ENCODE measurements at places on chromosomes 4 and X.

DNA sequence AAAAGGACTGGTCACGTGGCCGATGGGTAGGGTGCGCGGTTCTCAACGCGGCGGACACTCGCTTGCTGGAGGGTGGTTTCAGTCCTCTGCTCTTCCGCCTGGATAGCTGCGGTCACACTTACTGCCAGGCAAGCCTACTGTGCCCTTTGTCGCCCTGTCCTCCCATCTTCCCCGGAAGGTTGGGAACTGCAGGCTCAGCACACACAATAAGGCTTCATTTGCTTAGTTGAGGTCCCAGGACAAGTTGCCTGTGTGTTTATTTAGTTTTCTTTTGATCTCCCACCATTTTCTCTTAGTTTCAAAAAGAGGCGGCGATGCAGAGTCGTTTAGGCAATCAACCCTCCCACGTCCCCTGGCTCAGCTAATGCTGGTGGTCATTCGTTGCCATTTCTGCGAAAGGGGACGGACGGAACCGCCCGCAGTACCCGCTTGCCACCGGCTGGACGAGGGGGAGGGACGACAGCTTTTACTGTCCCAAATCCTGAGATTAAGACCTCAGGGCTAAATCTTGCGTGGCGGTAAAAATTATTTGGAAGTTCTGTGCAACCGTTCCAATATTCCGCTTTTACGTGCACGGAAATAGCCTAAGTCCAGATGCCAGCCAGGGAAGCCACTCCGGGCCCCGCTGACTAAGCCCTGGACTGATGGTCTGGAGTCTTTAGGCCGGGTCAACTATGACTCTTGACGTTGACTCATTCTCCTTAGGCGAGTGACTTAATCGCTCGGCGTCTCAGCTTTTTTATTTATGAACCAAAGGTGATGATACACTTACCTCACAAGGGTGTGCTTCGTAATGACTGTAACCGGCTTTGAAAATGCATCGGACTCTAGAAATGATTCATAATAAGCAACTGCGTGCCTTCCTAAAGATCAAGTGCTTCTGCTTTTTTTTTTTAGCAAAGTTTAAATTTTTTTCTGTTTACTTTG, 671 bp upstream of the EIF4E start:
- DNase-seq, result peak; percentile 78

- DNase-seq, result peak; percentile 50
These were observed 33.2 kb upstream of the MID1IP1 start for GRCh38 chrX:38768079-38768478.

GRCh38 chrX:38220024-38220414, 652 bp downstream of the SRPX start:
- DNase-seq, result peak; percentile 73

DNA sequence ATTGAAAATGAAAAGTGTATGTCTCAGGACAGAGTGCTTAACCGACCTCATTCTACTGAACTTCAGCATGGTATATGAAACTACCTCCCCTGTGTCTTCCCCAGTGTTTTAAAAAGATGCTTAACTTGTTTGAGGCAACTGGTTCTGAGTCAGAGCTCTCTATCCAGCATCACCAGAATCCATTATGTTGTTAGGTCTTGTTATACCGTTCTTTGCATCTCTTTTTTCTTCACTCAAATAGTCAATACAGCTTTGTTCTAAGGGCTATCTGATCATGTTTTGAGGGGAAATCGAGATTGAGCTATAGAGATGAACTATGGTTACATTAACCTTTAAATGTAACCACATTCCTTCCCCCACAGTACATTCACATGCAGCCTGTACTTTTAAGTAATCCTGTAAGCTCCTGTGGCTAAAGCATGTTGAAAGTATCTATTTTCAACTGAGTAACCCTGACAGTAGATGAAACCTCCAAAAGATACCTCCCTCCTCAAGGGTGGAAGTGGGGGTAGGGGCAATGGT, 514.4 kb downstream of the RPA4 start:
- DNase-seq, result no peak

- DNase-seq, result no peak
These were observed 36.1 kb downstream of the ZCCHC13 start for GRCh38 chrX:74340051-74340450.

DNA sequence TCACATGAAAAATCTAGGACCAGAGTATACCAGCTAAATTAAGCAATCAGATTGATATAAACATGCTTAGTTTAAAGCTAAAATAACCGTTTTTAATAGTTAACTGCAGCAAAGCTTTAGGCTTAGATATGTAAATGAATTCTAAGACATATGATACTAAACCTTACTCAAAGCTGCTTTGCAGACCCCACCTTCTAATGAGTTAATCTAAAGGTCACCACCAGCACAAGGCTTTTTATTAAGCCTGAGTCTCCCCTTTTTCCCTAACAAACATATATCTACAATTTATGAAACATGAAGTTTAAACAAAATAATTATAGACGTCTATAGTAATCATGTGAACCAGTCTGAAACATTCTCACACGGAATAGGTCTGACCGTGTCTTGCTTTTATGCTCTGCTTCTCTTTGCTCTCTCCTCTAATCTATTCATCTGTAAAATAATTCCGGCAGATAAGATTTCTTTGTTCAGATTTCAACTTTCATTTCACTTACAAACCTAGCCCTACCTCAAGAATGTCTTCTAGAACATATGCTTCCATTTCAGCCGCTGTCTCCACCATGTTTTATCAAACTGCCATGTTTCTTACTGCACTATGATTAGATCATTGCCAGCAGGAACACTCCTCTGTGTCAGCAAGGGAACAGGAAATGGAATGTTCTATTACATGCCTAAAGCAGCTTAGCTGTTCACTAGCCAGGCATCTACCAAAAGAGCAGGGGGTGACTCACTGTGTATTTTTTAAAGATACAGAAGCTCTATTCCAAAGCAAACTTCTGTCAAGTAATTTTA, 35.9 kb downstream of the ANKRD17 start:
- DNase-seq, result peak; percentile 97

DNA sequence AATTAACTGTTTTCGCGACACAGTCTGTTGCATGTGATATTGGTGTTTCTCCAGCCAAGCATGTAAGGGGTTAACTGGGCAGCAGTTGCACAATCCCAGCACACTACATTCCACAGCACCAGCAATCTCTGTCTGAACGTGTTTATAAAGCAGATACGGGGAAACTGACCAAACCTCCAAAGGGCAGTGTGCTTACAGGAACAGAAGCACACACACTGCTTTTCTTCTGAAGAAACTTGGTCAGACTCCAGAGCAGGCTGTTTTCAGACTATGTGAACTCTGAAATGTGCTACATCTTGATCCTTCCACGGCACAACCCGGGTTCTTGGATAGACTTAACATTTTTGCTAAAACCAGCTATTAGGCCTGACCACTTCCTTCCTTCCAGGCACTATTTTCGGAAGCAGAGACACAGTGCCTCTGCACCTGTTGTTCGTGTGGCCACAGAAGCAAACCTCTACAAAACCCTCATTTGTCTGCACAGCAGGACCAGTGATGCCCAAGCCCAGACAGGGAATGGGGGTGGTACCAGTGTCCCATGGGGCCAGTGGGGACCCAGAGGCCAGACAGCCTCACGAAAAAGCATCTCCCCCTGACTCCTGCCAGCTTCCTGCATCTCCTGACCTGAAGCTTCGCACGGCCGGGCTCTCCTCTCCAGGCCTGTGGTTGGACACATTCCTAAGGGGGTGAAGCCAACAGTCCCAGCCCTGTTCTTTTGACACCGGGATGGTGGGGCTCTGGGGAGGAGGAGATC, 90.1 kb downstream of the IRF2 start:
- peak; percentile 41 for DNase-seq

- no peak for DNase-seq
These were observed 32.2 kb downstream of the RNF212 start for GRCh38 chr4:1080961-1081688.

GRCh38 chrX:48761674-48762471, at the start of gene GLOD5:
TSS of gene GLOD5 (plus strand) at chrX:48761747. CDS start at chrX:48761791, 44 bp downstream.
- DNase-seq, result peak; percentile 58

DNA sequence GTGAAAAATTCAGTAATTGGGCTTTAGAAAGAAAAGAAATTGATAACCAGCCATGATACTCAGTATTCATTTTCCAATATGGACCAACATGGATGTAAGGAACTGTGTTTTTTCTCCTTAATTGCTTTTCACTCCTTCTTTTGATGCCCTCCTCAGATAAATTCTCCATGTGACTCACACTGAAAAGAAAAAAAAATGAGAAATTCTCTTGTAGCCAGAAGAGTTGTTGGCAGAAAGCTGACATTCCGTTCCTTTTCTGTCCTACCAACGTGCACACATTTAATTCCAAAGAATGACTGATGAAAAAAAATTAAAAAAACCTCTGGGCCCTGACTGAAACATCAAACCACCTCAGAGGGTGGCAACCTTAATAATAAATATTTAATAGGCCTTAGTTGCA, 153.1 kb downstream of the AMELX start:
- no peak for DNase-seq

GRCh38 chr4:7191546-7192251, 639 bp upstream of the SORCS2 start:
- DNase-seq, result peak; percentile 12

GRCh38 chrX:40875476-40875875, 140.1 kb upstream of the MED14 start:
- DNase-seq, result no peak

- no peak for DNase-seq
These were observed 38.0 kb upstream of the HELT start for GRCh38 chr4:184980261-184980660.

GRCh38 chr4:158873795-158874401, 105.1 kb downstream of the FNIP2 start:
- DNase-seq, result peak; percentile 68

- DNase-seq, result no peak
These were observed 55.5 kb upstream of the MAGED1 start for GRCh38 chrX:51837921-51838320.

GRCh38 chr4:13599159-13599558, 28.4 kb downstream of the BOD1L1 start:
- DNase-seq, result peak; percentile 4

- no peak for DNase-seq
These were observed 72.0 kb downstream of the RGS12 start for GRCh38 chr4:3364634-3365314.

- peak; percentile 38 for DNase-seq
These were observed 15.6 kb upstream of the ART3 start for GRCh38 chr4:76058888-76059426.

- no peak for DNase-seq
These were observed 307.0 kb downstream of the ADGRL3 start for GRCh38 chr4:61507091-61507490.

- DNase-seq, result no peak
These were observed 20.6 kb downstream of the CLIC2 start for GRCh38 chrX:155313766-155314165.
